NCI-H446 treated with DMSO at 0.1 percent for 48 hours (cell line): ENCODE measurements at places on chromosomes 6 and 20.

GRCh38 chr6:158999154-158999665 lies 792 bp downstream of the RSPH3 start:
- no peak for DNase-seq

DNA sequence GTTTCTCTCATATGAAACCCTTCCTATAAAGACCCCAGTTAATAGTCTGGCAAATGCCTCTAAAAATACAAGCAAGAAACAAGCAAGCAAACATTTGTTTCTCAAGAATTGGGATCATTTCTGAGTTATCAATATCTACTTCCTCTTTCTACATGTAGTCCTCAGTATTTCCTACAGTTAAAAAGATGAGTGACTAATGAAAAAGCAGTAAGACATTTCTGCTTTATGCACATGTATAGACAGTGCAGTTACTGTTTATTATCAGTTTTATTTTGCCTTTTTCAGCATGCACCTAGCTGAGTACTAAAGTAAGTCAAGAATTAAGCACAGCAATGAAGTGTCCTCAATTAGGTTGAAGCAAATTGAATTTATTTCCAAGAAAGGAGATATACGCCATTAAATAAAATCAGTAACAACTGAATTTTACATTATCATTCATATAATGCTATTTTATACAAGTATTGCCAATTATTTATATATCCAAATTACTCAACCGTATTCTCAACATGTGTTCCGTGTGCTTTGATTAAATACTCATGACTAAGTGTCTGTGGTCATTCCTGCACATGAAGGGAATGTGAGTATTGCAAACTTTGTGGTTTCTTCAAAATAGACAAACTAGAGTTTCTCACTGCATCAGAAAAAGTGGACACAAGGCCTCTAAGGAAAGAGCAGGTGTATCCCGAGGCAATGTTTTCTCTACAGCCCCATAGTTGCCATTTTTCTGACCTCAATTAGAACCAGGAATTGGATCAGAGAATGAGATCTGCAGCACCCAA lies 159.3 kb upstream of the MARCKS start:
- DNase-seq: no peak

DNA sequence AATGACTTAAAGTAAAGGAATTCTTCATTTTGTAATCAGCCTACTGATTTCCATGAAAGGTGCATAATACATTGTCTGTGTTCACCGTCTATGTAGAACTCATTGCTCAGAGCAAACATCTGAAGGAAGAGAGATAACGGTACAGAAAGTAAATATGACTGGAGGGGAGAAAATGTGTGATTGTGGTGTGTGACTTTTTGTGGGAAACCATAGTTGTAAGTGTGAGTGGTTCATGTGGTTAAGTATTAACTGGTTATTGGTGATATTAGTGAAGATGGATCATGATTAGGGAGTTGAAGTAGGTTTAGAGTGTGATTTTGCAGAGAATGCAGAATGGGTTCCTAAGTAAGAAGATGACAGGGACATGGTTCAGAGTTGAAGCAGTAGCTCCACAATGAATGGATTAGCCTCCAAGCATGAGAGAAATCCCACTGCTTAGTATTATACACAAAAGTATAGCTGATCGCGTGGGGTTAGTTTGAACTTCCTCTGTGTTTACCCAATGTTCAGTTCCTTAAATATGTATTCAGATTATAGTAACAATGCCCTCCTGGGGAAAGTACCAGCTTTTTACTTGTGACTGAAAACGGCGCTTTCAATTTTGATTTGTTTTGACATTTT lies 368.9 kb downstream of the UTRN start:
- DNase-seq: no peak

- DNase-seq: no peak
Measured at GRCh38 chr6:133447924-133448323, 206.8 kb downstream of the EYA4 start.

- no peak for DNase-seq
Measured at GRCh38 chr6:130694606-130695005, 132.6 kb upstream of the SMLR1 start.

DNA sequence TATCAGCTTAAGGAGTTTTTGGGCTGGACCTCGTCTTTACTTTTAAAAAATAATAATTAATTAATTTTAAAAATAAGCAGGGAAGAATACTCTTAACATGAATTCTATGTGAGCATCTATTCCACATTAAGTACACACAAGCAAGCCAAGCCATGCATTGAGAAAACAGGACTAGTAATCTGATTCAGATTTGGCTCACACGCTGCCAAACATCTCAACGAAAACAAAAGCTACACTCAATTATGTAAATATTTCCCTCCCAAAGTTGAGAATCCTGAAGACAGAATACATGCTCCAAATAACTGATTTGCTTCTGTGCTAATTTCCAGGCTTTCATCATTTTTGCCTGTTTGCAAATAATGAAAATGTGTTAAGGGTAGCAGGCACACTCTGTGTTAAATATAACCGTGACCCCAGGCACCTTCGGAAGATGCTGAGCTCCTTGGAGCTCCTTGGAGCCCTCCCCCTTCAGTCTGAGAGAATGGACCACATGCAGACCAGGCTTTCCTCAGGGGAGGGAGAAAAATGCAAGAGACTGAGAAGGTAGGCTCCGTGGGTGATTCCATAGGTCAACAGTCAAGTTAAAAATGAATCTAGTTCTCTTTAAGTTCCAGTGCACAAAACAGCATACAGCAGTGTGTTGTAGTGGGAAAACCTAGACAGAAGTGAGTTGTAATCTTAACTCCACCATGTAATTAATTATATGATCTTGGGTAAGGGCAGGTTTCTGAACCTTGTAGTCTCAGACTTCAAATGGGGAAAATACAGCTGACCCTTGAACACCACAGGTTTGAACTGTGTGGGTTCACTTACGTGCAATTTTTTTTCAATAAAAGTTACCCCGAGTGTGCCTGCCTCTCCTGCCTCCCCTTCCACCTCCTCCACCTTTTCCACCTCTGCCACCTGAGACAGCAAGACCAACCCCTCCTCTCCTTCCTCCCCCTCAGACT lies 161.3 kb upstream of the RREB1 start:
- DNase-seq: no peak

DNA sequence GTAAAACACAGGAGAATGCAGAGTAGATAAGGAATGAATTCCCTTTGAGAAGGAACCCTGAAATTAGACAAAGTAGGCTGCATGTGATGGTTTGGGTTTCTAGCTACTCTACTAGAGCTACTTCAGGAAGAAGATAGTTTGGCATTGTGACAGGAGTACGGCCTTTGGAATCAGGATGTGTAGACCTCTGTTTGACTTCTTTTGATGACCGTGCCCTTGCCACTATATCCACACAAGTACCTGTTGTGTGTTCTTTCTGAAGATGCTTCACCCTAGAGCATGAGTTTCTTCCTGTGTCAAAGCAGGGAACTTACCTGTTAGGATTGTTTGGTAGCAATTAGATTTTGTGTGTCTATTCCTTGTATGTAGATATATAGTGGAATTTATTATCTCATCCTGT lies 41.7 kb downstream of the CD2AP start:
- DNase-seq: no peak

- no peak for DNase-seq
Measured at GRCh38 chr20:48292806-48293205, 507.5 kb upstream of the SULF2 start.

DNA sequence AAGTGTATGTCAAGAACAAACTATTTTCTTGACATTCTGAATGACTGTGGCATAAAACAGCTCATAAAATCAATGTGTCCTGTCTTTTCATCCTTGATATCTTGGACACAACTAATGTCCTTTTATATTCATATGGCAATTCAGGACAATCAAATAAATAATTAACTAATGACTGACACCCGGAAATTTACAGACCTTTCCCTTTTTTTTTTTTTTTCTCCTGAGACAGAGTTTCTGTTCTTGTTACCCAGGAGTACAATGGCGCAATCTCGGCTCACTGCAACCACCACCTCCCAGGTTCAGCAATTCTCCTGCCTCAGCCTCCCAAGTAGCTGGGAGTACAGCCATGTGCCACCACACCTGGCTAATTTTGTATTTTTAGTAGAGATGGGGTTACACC lies 107.1 kb upstream of the LGSN start:
- no peak for DNase-seq

DNA sequence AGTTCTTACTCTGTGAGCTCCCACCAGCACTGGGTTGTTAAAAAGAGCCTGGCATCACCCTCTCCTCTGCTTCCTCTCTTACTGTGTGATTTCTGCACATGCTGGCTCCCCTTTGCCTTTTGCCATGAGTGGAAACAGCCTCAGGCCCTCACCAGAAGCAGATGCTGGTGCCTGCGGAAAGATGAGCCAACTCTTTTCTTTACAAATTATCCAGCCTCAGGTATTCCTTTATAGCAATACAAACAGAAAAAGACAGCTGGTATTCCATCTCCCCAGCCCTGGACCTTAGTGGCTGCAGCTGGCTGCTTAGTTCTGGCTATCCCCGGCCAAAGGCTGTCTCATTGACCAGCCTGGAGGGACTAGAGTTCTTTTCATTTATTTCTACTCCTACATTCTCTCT lies 129.1 kb downstream of the IMPG1 start:
- DNase-seq: no peak

DNA sequence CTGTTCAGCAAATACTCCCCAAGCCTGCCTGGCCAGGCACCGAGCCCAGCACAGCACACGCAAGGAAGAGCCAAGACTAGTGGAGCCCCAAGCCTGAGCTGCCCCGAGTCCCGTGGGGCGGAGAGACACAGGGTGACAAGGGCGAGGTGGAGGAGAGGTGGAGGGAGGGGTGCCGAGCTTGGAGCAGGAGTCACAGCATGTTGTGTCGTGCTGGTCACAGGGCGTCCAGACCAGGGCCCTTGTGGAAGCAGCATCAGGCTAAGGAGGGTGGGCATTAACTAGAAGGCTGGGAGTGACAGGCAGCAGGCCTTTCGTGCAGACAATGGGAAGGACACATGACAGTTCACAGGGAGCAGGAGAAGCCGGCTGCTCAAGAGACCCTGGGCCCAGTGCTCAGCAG lies 391.6 kb downstream of the TAF4 start:
- no peak for DNase-seq

- DNase-seq: no peak
Measured at GRCh38 chr6:13573669-13574110, 711 bp upstream of the SIRT5 start.

DNA sequence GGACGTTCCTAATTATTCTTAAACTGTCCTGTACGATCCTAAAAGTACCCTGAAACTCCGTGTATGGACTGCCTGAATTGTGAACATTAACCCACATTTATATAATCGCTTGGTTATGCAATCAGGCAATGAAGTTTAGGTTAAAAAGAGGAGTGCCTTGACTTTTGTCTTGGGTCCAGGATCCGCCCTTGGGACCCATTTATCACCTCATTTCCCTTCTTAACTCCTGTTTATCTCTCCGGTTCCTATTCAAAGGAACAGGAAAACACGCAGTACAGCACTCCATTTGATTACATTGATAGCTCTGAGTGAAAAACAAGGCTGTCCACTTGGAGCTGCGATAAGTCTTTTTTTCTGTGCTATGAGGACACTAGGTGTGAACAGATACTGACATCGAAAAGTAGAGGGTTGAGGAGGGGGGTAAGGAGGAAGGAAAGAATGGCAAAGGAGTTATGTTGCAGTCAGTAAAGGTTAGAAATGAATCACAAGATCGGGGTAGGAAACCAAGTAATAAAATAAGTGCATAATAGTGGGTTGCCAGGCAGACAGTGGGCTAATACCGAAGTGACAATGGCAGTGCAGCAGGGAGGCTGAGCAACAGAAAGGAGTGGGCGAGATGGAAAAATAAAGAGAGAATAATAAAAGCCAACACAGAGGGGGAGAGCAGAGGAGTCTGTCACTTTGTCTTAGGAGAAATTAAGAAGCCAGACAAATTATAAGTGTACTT lies 15.9 kb upstream of the PCK1 start:
- DNase-seq: no peak

GRCh38 chr20:33983371-33983770 lies 10.3 kb upstream of the RALY start:
- DNase-seq: no peak

DNA sequence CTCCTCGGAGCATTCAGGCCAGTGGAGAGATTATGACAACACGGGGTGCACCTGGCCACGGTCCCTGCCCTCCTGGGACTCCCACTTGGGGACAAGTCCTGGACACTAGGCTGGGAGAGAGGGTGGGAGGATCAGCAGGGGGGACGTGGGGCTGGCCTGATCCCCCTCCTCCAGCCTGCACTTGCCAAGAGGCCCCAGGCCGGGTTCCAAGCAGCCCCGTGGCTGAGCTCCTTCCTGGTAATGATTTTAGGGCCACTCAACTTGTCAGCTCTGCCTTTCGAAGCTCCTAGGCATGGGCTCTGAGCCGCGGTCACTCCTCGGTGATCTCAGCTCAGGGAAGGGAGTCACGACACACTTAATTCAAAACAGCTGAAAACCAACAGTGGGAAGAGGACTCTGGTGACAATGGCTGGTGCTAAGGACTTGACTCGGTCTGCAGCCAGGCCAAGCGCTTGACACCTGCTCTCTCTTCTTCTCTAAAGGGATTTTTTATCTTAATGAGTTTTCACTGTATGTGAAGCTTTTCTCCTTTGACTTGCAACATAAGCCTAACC lies 161.7 kb downstream of the BMP7 start:
- no peak for DNase-seq

DNA sequence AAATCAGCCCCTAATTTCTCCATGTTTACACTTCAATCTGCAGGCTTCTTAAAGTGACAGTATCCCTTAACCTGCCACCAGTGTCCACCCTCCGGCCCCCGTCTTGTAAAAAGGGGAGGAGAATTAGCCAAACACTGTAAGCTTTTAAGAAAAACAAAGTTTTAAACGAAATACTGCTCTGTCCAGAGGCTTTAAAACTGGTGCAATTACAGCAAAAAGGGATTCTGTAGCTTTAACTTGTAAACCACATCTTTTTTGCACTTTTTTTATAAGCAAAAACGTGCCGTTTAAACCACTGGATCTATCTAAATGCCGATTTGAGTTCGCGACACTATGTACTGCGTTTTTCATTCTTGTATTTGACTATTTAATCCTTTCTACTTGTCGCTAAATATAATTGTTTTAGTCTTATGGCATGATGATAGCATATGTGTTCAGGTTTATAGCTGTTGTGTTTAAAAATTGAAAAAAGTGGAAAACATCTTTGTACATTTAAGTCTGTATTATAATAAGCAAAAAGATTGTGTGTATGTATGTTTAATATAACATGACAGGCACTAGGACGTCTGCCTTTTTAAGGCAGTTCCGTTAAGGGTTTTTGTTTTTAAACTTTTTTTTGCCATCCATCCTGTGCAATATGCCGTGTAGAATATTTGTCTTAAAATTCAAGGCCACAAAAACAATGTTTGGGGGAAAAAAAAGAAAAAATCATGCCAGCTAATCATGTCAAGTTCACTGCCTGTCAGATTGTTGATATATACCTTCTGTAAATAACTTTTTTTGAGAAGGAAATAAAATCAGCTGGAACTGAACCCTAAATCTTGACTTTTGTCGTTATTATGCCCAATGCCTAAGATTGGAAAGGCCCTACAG lies 4.5 kb downstream of the SOX4 start:
- DNase-seq: no peak

GRCh38 chr6:148457843-148458159 lies 115.2 kb downstream of the SASH1 start:
- DNase-seq: no peak

GRCh38 chr6:118203545-118203944 lies 296.5 kb downstream of the SLC35F1 start:
- no peak for DNase-seq
